Epithelial cell of esophagus (primary cell): ENCODE measurements at places on chromosomes 7 and 10.

- DNase-seq: no peak
Observed at GRCh38 chr10:89975771-89976170, 274.4 kb downstream of the KIF20B start.

- no peak for DNase-seq
Observed at GRCh38 chr10:3366043-3366442, 193.5 kb upstream of the PITRM1 start.

DNA sequence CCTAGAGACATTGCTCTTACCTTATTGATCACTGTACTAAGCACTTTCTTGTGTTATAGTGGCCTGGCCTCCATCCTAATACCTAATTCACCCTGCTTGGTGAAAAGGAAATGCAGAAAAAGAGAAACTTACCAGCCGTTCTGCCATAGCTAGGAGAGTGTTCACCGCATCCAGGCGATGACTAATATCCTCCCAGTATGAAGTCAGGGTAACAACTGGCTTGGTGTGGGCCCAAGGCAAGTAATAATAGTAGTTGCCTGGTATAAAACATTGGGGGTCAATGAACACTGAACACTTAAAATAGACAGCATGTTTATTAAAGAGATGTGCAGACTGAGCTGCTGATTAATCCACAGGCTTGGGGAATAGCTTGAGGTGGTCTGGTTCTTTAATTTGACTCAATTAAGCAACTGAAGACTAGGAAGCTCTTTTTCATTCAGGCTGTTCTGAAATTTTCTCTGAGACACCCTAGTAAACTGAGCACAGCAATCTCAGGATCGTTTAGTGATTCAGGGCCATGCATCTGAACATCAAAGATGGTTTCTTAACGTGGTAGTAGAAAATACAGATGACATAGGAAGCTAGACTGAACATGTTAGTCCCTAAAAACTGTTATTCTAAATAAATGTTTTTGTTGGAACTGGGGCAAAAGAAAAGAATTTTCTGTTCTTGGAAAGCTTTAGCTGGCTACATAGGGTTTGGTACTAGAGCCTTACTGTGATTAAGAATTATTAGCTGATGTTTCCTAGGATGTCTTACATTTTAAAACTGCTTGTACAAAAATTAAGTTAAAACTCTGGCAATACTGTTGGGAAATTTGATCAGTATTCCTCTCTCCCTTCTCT, 102.2 kb downstream of the MYOF start:
- DNase-seq: peak; percentile 75

DNA sequence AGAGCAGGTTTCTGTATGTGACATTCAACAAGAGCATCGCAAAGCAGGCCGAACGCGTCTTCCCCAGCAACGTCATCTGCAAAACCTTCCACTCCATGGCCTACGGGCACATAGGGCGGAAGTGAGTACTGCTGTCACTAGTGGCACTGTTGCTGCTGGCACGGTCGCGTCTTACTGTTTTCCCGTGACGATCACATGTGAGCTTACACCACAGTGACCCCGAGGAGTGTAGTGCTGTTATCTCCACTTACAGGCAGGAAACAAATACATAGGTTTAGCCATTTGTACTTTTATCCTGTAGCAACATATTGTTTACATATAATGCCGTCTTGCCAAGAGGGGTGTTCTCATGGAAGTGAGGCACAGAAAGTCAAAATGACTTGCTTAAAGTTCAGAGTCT, 25.4 kb downstream of the FBH1 start:
- DNase-seq: no peak

DNA sequence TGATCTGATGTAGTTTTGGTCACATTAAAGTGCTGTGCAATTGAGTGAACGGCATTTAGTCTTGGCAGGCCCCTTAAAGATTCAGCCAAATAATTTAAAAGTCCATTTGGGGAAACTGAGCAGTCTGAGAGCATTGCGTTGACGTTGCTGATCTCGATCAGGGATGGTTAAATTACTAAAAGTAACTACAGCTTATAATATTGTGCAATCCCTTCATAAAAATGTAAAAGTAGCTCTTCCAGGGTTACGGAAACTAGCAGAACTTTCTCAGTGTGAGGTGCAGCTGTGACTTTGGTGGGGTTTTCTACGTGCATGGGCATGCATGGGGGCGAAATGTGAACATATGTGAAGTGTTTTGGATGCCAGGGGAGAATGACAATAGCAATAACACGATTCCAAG, 184.5 kb upstream of the RNF32 start:
- no peak for DNase-seq

DNA sequence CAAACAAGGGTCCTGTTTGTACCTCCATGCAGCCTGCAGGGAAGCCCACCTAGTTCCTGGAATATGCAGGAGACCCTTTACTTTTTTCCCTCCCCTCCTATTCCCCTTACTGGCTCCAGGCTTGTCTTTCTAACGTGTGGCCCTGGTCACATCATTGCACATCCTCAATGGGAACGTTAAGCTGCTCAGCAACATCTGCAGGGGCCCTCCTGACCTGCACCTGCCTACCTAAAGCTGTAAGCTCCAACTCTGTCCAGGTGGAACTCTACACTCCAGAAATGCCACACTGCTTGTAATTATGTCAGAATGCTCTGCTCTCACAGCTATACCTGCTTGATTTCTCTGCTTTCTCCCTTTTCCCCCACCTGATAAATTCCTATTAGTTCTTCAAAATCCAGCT, 72.1 kb downstream of the ARMC3 start:
- no peak for DNase-seq

- no peak for DNase-seq
Observed at GRCh38 chr10:43307306-43307705, 40.4 kb upstream of the RASGEF1A start.

GRCh38 chr10:58178811-58179210, 88.9 kb downstream of the IPMK start:
- DNase-seq: peak; percentile 67

- DNase-seq: no peak
Observed at GRCh38 chr7:47779341-47779771, 168.9 kb downstream of the PKD1L1 start.

DNA sequence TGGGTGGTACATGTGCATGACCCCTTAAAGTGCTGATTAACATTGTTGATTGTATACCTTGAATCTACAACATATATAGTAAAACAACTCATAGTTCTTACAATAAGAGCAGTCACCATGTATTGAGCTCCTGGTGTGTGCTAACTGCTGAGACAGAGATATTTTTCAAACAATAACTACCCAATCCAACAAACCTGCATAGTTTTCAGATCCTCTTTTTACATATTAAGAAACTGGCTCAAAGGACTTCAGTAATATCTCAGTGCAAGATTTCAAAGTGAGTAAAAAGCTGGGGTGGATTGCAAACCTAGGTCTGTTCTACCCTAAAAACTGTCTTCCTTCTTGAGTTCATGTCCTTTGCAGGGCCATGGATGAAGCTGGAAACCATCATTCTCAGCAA, 272.2 kb downstream of the SNX13 start:
- DNase-seq: no peak

DNA sequence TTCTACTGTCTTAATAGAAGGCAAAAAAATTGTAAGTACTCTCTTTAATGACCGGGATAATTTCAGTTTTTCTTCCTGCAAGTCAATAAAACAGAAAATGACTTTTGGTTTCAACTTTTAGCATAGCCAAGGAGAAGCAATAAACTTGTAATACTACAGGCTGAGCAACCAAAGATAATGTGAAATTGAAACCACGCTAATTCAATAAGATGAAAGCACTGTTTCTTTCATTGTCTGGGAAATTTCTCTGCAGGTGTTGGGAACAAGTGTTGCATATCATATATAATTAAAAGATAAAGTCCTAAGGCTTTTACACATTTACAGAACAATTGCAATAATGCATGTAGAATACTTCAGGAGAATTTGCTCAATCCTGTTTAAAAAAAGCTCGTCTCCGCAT, 462.3 kb downstream of the PAXIP1 start:
- DNase-seq: no peak

- DNase-seq: peak; percentile 76
Observed at GRCh38 chr10:36096576-36096975, 454.5 kb upstream of the FZD8 start.
